ENCODE measurements at places on chromosomes 7 and 10.

- DNase-seq: no peak
These were observed 320.6 kb downstream of the FRMD4A start for GRCh38 chr10:14010101-14010558.

GRCh38 chr10:19772972-19773371 is 43.3 kb upstream of the PLXDC2 start:
- no peak for DNase-seq

GRCh38 chr10:78165617-78166016 is 132.0 kb downstream of the RPS24 start:
- DNase-seq: no peak

DNA sequence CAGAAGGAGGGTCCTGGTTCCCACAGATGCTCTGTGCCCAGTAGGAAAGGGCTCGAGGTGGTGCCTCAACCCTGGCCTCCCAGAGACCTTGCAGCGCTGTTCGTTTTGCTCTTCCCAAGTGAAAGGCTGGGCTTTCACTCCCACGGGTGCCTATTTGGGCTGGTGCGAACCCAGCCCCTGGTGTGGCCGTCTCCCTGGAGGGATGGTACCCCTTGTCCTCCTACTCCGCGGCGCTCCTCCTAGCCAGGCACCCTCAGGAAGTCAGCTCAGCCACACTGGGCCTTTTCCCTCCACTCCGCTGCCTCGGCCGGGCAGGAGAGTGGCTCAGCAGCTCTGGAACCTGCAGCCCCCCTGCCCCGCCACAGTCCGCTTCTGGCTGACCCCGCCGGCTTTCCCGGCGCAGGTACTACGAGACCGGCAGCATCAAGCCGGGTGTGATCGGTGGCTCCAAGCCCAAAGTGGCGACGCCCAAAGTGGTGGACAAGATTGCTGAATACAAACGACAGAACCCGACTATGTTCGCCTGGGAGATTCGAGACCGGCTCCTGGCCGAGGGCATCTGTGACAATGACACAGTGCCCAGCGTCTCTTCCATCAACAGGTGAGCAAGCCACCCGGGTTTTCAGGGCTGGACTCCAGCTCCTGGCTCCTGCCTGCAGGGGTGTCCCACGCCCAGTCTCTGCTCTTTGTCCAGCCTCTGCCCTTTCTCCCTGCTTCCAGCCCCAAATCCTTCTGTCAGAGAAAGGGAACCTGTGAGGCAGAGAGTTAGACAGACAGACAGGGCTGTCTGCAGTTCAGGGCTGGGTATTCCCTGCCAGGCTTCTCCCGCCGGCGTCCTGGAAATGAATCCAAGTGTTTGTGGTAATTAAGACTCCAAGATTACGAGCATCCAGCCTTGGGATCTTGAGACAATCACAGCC is 5.2 kb downstream of the PAX2 start:
- no peak for DNase-seq

DNA sequence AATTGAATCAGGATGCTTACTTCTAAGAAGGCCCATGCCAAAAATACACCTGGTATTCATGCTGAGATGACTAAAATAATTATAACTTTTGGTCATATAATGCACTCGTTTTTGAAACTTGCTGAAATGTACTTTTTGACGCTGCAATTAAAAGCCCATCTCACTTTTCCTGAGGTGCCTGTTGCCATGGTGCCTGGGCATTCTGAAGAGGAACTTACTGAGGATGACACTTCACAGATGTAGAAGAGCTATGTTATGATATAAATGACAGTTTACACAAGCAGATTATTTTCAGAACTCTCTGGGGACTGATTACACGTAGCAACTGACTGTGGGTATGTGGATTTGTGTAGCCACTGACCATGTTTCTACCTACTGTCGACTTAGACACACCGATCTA is 182.4 kb downstream of the TPK1 start:
- no peak for DNase-seq
